NCI-H2227 treated with DMSO at 0.1 percent for 48 hours (cell line): ENCODE measurements at places on chromosomes 2 and 18.
A peak's percentile ranks its signal among the peaks of the same experiment; 100 is the strongest.

- no peak for DNase-seq
Measured at GRCh38 chr2:53381271-53381670, 386.3 kb upstream of the CHAC2 start.

- DNase-seq: peak; percentile 32
Measured at GRCh38 chr2:86332654-86333053, 4.8 kb downstream of the REEP1 start.

GRCh38 chr18:25164848-25165811, 186.8 kb downstream of the ZNF521 start:
- no peak for DNase-seq

DNA sequence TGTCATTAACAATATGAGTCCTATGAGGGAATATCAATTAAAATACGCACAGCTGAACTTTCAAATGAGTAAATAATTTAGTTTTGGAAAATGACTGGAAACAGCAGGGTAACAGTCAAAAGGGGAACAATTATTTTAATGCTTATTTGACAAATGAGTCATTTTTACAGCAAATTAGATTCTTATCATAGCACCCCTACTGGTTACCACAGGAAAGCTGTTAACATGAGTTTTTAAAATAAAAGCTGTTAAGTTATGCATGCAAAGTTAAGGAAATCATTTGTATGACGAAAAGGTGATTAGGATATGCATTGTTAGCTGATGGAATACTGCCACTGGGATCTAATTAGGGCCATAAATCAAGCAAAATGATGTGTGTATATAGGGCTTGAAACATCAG, 435.1 kb upstream of the MEIS1 start:
- DNase-seq: no peak

DNA sequence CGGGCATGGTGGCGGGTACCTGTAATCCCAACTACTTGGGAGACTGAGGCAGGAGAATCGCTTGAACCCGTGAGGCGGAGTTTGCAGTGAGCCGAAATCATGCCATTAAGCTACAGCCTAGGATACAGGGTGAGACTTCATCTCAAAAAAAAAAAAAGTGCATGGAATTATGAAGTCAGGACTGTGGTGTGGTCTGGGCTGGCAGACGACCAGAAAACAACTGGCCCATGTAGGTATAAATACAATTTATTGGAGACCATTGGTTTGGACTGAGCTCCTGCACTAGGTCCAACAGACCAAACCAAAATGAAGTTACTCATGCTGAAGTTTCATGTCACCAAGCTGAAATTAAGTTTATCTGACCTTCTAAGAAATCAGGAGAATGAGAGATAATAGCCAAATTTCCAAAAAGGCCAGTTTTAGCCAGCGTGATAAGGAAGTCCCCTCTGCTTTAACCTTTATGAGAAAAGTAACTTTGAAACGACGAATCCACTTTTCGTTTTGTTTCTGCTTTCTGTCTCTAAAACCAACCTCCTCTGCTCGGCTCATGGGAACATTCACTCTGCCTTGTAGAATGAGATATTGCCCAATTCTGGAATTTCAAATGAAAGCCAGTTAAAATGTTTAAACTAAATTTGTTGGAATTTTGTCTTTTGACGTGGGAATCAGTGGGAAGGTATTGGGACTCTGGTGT, 17.7 kb upstream of the RAB10 start:
- no peak for DNase-seq

DNA sequence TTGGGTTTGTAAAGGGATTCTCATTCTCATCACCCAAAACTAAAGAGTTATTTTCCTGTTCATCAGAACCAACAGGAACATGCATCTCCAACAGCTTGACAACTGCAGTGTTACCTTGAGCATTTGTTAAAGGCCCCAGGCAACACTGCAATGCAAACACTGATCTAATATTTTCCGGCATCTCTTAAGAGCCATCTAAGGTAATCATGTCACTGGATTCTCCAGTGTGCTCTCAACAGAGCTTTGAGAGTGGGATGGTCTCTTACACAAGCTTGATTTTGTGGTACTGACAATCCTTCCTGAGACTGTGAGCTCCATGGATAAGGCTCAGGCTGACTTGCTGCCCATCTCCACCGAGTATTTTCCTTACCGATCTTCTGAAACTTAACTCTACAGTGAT, 90.5 kb upstream of the ITGB6 start:
- DNase-seq: no peak

DNA sequence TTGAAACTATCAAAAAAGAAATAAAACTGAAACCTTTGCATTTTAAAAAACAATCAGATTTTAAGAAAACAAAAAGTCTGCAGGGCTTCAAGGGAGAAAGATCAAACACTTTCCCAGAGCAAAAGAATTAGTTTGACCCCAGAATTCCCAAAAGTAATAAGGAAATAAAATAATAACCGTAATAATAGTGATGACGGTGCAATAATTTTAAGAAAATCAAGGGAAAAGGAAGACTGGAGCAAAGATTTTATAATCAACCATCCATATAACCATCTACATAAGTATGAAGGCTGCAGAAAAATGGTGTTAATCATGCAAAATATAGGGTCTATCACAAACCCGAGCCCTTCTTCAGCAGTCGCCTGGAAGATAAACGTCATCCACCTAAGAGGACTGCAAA, 634.8 kb downstream of the GALR1 start:
- DNase-seq: no peak

GRCh38 chr18:76756531-76757253, 65.7 kb upstream of the ZNF236 start:
- DNase-seq: no peak
